SHP77 (cell line): ENCODE measurements at places on chromosomes 4 and X.

DNA sequence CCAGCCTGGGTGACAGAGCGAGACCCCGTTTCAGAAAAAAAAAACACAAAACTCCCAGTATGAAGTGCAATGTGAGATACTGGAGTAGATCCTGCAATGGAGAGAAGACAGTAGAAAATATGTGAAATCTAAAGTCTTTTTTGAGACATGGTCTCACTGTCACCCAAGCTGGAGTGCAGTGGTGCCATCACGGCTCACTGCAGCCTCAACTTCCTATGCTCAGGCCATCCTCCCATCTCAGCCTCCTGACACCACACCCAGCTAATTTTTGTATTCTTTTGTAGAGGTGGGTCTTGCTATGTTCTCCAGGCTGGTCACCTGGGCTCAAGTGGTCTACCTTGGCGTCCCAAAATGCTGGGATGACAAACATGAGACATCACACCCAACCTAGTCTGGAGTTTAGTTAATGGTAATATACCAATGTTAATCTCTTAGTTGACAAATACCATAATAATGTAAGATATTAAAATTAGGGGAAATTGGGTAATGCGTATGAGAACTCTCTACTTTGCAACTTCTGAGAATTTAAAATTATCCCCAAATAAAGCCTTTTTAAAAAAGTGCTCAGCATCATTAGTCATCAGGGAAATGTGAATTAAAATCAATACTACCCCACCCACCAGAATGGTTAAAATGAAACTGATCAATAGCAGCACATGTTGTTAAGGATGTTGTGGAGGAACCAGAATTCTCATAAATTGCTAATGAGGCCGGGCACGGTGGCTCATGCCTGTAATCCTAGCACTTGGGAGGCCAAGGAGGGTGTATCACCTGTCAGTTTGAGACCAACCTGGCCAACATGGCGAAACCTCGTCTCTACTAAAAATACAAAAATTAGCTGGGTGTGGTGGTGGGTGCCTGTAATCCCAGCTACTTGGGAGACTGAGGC, 15.0 kb downstream of the RBMX start:
- no peak for DNase-seq

DNA sequence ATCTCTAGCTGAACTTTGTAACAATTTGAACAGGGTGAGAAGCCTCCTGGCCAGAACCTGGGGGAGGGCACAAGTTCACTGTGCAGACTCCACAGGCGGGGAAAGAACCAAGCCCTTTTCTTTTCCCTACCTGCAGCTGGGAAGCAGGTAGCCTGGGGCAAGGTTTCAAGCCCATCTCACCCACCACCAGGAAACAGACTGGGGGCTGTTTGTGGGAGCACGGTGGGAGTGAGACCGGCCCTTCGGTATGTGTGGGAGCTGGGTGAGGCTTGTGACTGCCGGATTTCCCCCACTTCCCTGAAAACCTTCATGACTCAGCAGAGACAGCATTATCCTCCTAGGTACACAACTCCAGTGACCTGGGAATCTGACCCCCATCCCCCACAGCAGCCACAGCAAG, 211.7 kb downstream of the ZNF674 start:
- no peak for DNase-seq

GRCh38 chr4:70713453-70714078, 8.2 kb upstream of the RUFY3 start:
- no peak for DNase-seq

DNA sequence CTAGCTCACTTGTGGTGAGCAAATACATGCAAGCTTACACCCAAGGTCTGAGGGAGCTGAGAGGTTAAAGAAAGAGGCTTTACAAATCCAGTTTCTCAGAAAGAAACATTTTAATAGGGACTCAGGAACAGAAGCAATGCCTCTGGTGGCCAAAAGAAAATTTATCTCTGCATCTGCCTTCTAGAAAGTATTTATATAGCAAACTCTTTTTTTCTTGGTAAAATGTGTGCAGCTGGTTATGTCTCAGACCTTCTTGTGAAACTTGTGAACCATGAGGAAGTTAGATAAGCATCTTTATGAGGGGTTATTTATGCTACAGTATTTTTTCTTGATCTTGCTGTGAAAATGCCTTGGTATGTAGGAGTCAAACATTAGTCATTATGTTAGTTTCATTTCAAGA, 48.5 kb upstream of the CYSLTR1 start:
- no peak for DNase-seq

- no peak for DNase-seq
Measured at GRCh38 chrX:136168929-136169735, 21.8 kb downstream of the FHL1 start.

DNA sequence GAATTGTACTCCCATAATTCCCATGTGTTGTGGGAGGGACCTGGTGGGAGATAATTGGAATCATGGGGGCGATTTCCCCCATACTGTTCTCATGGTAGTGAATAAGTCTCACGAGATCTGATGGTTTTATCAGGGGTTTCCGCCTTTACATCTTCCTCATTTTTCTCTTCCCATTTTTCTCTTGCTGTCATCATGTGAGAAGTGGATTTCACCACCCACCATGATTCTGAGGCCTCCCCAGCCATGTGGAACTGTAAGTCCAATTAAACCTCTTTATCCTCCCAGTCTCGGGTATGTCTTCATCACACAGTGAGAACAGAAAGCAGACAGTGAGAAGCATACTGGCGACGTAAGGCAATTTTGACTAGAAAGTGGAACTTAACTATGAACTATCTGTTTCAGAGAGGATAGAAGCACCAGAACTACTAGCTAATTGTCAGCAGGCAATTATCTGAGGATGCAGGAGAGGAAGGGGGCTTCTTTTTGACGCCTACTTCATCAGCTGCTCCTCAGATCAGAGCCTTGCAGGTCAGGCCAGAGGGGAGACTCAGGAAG, 8.5 kb upstream of the GPR50 start:
- no peak for DNase-seq

- no peak for DNase-seq
Measured at GRCh38 chr4:85569730-85570299, 94.9 kb downstream of the ARHGAP24 start.

GRCh38 chr4:100357542-100357941, 160.3 kb downstream of the EMCN start:
- DNase-seq: no peak

DNA sequence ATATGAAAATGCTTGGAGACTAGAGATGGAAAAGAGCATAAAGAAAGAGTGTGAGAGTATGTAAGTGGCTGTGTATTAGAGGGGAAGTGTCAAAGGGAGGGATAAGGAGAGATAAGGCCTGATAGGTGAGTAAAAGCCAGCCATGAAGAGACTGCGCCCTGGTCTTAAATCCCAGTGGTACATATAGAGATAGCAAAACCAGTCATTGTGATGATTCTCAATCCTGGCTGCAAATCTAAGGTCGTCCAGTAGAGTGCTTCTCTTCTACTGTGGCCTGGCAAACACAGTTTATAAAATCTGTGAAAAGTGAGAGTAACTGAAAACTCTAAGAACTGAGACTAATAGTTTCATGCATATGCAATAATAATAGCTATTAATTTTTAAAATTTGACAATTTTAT, 86.9 kb downstream of the MAB21L2 start:
- DNase-seq: no peak

DNA sequence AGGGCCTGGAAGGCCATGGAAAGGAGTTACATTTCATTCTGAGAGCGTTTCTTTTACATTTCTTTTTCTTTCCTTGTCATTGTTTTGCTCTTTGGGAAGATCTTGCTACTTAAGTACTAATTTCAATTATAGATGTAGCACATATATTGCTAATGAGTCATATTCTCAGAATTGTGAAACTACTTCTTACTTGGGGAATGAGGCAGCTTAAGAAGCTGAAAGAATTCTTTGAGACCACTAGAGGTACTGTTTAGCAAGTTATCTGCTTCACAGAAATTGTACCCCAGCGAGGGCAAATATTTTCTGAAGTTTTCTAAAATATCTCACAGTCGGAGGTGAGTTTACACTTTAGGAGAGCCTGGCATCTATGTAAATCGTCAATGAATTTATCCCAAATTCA, 100.6 kb downstream of the AFF2 start:
- DNase-seq: no peak

- no peak for DNase-seq
Measured at GRCh38 chr4:148110169-148110568, 332.0 kb downstream of the NR3C2 start.

- DNase-seq: no peak
Measured at GRCh38 chr4:136803433-136803832, 728.9 kb downstream of the PCDH18 start.

- no peak for DNase-seq
Measured at GRCh38 chrX:115134382-115134781, 54.8 kb upstream of the RBMXL3 start.

GRCh38 chr4:102390438-102390837, 45.2 kb upstream of the SLC39A8 start:
- no peak for DNase-seq

DNA sequence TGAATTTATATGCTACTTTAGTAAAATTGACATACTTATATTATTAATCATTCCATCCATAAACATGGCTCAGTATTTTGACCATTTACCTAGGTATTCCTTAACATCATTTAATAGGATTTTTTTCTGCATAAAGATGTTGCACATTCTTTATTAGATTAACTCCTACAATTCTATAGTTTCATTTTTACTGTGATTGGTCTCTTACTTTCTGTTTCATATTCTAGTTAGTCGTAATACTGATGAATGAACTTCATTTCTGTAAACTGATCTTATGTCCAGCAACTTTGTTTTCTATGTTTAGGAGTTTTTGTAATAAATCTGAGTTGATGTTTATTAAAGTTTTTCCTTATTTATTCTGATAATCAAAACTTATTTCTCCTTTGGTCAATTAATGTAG, 278.2 kb upstream of the CXXC4 start:
- DNase-seq: no peak

DNA sequence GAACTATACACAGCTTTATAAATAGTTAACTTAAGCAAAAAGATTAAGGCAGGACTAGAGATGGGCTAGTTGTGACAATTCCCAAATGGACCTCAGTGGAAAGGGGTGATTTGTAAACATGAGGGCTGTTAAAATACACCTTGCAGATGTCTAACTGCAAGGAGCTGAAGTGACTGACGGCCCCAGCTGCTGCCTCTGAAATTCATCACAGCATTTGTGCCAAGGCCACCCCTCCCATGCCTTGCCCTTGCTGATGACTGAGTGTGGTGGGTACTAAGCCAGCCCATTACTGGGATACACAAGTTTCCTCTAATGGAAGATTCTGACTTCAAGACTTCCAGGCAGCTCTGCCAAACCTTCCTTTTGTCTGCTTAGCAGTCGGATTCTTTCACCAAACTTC, 23.7 kb upstream of the EGFL6 start:
- DNase-seq: no peak

GRCh38 chr4:108398836-108399235, 221.5 kb upstream of the RPL34 start:
- no peak for DNase-seq

- no peak for DNase-seq
Measured at GRCh38 chr4:20589436-20589835, 110.8 kb upstream of the PACRGL start.

GRCh38 chrX:17039826-17040225, 93.4 kb downstream of the REPS2 start:
- no peak for DNase-seq

DNA sequence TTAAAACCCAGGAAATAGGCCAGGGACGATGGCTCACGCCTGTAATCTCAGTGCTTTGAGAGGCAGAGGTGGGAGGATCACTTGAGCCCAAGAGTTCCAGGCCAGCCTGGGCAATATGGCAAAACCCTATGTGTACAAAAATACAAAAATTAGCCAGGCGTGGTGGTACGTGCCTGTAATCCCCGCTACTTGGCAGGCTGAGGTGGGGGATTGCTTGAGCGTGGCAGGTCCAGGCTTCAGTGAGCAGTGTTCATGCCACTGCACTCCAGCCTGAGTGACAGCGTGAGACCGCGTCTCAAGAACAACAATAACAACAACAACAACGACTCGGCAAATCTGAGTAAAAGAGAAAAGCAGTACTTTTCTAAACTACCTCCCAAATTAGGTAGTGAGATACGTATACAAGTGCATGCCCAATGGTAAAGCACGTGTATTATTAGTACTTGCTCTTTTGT, 13.0 kb upstream of the NDUFC1 start:
- no peak for DNase-seq

GRCh38 chrX:134624046-134624430, 34.2 kb downstream of the PLAC1 start:
- DNase-seq: no peak

- DNase-seq: no peak
Measured at GRCh38 chrX:17638731-17639130, 98.6 kb upstream of the SCML1 start.

DNA sequence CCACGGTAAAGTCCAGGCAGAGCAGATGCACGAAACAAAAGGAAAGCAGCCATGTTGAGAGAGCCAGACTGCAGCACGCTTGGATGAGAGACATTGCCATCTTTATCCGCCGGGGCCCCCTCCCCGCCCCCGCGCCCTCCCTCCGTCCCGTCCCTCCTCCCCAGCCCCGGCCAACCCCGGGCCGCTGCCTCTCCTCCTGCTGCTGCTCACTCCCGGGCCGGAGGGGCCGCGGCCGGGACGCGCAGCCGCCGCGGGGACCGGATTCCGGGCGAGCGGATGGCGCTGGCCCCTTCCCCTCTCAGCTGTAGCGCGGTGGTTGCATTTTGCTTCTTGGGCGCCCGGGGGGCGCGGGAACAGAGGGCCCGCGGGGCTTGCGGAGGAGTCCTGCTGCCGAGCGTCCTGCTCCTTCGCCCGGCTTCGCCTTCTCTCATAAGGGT, 542 bp downstream of the RNF150 start:
- DNase-seq: no peak

GRCh38 chr4:17117746-17118145, 219.3 kb upstream of the LDB2 start:
- no peak for DNase-seq

DNA sequence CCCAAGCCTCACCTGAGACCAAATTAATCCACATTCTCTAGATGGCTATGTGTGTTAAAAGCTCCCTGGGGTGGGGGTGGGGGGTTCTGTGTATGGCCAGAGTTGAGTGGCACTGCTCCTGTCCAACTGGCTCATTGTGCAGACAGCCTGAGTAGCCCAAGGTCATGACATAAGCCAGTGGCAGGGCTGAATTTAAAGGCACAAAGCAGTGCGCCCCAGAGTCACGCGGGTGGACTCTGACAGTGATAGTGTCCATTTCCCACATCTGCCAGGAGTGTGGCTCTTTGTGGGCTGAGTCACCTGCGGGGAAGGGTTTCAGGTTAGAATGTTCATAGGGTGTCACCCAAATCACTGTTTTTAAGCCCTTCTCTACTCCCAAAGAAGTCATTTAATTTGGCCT, 45.4 kb downstream of the SCD5 start:
- DNase-seq: no peak

DNA sequence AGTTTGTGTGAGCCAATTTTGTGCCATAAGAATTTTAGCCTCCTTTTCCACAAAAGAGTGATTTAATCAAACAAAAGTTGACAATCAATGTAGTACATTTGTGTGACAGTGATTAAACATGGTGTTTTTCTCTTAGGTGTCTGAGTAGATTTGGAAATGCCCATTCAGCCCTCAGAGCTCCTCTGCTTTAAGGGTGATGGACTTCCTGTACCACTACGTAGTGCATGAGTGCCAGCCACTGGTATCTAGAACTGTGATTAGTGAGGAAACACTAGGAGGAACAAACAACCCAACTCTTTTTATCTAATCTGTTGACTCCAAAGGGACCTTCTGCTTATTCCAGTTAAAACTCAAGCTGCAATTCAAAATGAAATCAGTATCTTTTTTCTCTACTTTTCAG, 151.7 kb downstream of the SNCA start:
- no peak for DNase-seq

- no peak for DNase-seq
Measured at GRCh38 chrX:24203072-24203808, 53.7 kb downstream of the ZFX start.

- DNase-seq: no peak
Measured at GRCh38 chr4:147336252-147336651, 144.6 kb upstream of the EDNRA start.
